ENCODE measurements at places on chromosomes 3 and 15.

DNA sequence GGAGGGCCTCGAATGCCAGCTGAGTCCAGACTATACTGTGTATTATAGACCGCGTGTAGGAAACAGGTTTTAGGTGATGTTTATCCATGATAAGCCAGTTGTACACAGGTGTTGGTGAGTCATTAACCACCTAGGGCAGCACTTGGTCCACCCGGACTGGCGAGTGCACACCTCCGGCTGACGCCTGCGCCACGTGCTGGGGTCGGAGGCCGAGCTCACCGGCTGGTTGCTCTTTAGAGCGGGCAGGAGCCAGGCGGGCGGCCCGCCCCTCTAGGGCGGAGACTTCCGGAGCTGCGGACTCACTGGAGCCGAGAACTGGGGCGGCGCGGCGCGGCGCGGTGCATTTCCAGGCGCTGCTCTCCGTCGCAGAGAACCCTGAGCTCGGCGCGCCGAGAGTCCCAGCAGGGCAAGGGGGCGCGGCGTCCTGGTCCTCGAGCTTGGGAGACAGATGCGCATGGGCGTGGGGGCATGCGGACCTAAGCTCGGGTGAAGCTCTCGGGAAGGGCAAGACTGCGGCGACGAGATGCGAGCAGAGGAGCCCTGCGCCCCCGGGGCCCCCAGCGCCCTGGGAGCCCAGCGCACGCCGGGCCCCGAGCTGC lies at the start of gene ESYT3:
ESYT3 (plus strand) TSS at position 341 of the 599 bp plus-strand sequence; CDS start at position 524, 183 bp downstream.
- peak; percentile 32 for DNase-seq

GRCh38 chr15:64166102-64166890 lies 3.5 kb upstream of the PPIB start:
- no peak for DNase-seq

DNA sequence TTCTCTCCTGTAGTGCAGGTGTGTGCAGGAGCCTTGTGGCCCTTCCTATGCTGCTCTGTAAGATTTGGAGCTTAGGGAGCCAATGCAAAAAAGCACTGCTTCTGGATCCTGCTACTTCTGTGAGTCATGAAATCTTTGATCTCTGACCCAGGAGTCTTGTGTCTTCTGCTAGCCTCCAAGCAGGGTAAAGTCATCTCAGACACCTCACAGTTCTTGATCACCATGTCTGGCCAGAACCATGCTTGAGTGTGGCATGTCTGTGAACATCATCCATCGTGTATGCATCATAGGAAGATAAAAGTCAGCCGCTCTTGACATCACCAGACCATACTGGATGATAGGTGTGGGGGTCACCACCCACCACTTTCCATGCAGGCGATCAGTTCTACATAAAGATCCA lies 247.8 kb downstream of the RPLP1 start:
- no peak for DNase-seq

DNA sequence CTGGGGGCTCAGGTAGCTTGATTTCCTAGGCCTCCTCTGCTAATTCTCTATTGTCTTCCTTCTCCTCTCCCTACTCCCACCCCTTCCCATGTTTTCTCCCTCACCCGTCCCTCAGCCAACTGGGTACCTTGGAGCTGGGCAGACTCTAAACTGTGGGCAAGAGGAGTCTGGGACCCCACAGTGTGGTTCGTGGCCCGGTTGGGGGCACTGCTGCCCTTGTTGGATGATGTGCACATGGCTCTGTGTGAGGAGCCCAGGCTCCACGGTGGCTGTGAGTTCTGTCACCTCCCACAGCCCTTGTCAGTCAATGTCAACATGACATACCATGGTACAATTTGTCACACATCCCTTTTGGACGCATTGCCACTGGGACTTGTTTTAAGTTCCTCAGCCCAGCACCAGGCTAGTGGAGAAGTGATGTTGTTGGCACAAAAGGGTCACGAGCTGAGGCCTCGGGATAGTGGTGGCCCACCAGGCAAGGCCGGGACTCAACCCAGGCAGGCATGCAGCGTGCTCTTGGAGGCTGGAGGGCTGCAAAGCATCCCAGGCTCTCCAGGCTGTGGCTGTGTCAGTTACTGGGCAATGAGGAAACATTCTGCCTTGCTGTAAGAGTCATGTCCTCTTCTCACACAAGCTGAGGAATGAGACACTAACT lies 142.3 kb downstream of the TLE3 start:
- no peak for DNase-seq

DNA sequence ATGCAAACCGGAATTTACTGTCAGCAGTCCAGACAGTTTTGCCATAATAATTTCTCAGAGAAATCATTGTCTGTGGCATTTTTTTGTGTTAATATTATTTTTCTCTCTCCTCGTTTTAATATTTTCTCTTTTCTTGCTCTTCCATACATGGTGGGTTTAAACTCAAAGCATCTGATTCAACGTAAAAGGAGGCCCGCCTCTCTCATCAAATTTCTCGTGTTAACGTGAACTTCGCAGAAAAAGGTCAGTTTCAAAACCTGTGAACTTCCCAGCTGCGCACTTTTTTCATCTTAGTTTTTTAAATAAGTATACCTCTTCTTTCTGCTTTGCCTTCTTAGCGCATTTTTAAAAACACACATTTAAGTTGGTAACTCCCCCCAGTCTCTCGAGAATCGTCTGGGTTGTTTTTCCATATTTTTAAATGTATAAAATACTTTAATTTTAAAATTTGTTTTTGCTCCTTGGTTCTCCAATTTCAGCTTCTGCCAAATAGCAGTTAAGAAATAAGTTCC lies 9.1 kb downstream of the SHOX2 start:
- DNase-seq = no peak

- DNase-seq = no peak
These were observed 125.5 kb downstream of the GADL1 start for GRCh38 chr3:30768703-30769550.

GRCh38 chr3:16570113-16570512 lies 35.1 kb downstream of the DAZL start:
- DNase-seq = no peak

- DNase-seq = no peak
These were observed 13.8 kb upstream of the NUP210 start for GRCh38 chr3:13433912-13434311.

- DNase-seq = no peak
These were observed 10.1 kb downstream of the AADACL2 start for GRCh38 chr3:151743855-151744254.

DNA sequence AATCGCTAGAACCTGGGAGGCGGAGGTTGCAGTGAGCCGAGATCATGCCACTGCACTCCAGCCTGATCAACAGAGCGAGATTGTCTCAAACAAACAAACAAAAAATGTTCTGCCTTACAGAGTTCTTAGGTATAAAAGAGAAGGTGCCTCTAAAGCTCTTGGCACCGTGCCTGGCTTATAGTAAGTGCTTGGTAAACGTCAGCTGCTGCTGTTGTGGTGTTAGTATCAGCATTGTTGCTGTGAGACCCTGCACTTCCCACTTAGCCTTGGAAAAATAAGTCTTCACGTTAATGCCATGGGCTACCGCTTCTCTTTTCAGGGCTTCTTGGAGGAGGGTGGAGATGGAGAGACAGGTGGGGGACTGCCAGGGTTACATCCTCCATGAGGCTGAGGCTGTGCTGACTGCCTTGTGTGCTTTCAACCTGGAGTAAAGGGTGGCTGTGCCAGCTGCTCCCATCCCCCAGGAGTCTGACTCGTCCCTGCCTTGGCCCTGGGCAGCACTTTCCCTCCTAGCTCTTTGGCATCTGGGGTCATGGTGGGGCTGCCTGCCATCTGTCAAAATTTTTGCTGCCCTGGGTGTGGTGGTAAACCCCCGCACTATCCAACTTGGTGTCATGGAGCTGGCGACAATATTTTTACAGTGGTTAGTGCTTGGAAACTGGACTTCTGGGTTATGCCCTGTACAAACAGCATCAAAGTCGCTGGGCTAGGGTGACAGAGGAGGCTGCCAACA lies 17.8 kb downstream of the FLNB start:
- DNase-seq = peak; percentile 31

- DNase-seq = no peak
These were observed 298.3 kb downstream of the MEX3B start for GRCh38 chr15:81747482-81747881.

- no peak for DNase-seq
These were observed 14.1 kb downstream of the ARL13B start for GRCh38 chr3:93994056-93994455.

- DNase-seq = no peak
These were observed 275.5 kb upstream of the AZI2 start for GRCh38 chr3:28624084-28624483.

DNA sequence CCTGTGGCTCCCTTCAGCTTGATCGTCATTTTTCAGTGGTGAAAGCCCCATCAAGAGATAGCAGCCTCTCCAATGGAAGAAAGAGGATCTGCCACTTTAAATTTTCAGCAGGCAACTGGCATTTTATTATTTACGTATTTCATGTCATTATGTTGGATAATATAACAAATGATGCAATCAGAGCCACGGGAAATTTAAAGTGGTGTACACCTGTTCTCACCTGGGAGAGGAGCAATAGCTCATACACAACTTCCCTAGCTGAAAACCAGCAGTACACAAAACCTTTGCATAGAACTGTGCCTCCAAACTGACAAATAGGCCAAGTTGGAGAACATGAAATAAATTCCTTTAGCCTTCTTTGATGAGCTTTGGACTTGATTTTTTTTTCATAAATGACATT lies 136.9 kb downstream of the SATB1 start:
- no peak for DNase-seq

DNA sequence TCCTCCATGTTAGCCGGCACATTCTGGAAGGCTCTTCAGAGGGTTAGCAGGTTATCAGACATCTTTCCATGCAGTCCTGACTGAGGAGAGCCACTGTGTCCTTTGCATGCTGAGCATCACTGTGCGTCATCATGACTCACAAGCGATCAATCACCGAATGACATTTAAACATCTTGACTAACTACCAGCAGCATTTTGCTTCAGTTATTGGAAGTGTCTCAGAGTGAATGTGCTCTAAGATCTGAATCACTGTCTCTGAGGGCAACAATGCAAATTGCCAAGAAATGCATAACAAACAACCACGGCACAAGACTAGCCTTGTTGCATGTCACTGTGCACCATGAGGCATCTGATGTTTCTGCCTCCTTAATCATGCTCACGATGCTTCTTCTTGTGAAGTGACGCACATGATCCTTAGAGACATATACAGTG lies 18.3 kb upstream of the ATP8B4 start:
- DNase-seq = no peak

GRCh38 chr3:161927131-161927530 lies 430.5 kb downstream of the OTOL1 start:
- no peak for DNase-seq

- DNase-seq = no peak
These were observed 114.4 kb downstream of the TPRA1 start for GRCh38 chr3:127475975-127476705.

DNA sequence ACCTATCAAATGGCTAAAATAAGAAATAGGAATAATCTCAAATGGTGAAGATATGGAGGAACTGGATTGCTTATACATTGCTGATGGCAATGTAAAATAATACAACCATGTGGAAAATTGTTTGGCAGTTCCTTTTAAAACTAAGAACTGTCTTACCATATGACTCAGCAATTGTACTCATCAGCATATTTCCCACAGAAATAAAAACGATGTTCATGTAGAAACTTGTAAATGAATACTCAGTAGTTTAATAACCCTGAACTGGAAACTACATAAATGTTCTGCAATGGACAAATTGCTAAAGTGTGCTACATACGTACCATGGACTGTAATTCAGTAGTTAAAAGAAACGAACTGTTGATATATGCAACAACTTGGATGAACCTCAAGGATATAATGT lies 253.9 kb upstream of the RBMS3 start:
- DNase-seq = no peak

DNA sequence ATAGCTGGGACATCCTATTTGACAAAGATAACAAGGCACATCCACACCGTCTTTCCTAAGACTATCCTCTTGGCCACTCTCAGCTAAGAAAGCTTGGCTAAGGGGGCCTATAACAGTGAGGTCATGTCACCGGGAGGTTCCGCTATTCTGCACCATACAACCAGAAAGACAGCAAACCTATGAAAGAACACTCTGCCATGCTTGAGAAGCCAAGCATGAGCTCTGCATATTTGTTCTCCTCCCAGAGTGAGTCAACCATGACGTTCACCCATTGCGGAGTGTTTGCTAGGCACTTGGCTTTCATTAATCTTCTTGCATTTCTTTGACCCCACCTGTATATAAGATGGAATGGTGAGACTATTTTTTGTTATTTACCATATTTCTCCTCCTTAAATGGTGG lies 141.2 kb downstream of the GMNC start:
- no peak for DNase-seq

GRCh38 chr3:149417174-149417573 lies 39.7 kb upstream of the TM4SF1 start:
- no peak for DNase-seq

DNA sequence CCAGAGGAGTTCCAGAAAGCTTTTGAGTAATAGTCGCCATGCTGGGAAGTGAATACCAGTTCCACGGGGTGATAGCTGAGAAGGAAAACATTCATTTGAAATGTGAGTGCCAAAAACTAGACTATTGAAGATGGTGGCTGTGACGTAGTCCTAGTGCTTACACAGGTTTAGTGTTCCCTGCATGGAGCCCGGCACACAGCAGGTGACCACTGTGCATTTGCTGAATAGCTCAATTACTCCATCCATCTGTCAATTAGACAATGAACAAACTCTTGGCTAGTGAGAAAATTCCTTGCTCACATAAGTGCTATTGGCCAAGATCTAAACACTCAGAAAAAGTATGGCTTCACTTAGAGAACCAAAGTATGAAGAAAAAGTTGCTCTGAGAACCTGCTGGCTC lies 448.1 kb upstream of the WNT5A start:
- peak; percentile 52 for DNase-seq

GRCh38 chr15:36612063-36612788 lies 32.8 kb downstream of the CDIN1 start:
- DNase-seq = no peak
